ENCODE measurements at places on chromosomes 13 and 19.

DNA sequence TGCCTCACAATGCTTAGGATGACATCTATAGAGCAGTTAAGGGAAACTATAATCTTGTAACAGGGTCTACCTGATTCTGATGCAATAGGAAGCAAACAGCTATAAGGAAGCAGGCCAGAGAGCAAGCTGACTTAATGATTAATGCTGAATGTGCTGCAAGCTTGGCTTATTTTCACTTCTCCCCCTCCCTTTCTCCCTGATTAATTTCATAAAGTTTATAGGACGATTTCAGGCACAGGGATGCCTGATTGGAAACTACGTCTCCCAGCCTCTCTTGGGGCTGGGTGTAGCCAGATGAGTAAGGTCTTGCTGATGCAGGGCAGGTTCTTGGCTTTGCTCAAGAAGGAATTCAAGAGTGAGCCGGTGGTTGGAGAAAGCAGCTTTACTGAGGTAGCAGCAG is 82.8 kb upstream of the MRI1 start:
- DNase-seq = no peak

GRCh38 chr19:10603084-10603872 is 16.2 kb upstream of the AP1M2 start:
- no peak for DNase-seq

DNA sequence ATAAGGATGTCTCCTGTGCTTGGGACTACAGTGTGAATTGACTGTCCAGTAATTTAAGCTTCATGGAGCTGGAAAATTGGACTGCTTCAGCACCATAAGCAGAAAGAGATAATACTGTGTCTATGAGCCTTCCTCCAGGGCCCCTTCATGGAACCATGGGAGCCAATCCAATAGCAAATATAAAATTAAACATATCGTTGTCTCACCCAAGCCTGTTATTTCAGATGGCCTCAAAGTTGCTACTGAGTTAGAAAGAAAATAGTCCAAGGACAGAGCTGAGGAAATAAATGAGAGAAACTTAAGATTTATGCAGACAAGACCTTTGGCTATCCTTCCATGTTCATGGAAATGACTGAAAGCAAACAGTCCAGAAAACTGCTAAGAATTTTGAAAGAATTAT is 57.2 kb downstream of the TNFSF11 start:
- no peak for DNase-seq

DNA sequence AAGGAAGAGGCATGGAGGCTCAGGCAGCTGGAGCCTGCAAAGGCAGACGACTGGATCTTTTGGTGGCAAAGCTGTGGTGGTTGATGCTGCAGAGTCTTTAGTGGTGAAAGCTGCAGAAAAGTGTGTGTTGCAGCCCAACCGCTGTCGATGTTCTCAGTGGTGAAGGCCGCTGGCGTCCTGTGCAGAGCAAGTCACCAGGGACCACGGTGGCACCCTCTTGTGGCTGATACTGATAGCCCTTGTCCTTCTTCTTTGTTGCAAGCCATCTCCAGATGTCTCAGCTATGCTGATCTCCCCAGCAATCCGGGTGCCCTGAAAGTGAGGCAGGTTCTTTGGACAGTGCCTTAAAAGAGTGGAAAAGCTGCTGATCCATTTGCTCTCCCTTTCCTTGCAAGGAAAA is 610.9 kb upstream of the PCDH9 start:
- no peak for DNase-seq

- no peak for DNase-seq
These were observed 24.2 kb upstream of the GATAD2A start for GRCh38 chr19:19381007-19381926.

DNA sequence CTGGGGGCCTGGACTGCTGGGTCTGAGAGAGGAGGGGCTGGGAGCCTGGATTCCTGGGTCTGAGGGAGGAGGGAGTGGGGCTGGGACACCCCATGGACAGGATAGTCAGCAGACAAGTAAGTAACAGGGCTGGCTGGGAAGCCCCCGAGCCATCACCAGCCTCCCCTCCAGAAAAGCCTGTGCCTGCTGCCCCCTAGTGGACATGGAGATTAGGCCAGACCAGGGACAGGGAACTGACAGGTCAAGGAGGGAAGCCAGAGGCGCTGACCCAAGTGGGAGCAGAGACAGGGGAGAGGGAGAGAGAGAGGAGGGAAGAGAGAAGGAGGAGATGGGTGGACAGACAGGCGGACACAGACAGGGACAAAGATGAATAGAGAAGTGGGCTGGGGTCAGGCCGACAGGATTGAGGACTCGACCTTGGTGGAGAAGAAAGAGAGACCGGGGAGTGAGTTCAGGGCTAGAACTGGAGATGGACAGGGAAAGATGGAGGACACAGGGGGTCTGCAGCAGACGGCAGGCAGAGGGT is 6.7 kb upstream of the ERFL start:
- DNase-seq = peak; percentile 78

DNA sequence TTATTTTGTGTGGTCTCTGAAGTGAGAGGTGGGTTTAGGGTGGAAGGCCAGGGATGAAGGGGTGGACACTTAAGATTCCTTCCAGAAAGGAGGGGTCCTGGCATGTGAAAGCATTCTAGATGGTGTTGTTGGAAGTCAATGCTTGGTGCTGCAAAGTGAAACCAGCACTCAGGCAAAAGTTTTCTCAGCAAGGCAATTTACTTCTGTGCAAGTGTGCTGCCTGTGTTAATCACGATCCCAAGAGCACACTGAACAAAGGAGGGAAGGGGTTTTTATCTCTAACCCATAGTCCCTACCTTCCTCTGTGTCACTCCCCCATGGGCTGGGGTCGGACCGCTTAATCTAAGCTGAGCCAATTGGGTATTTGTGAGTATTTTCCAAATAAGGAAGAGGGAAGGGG is 1.3 kb downstream of the ZNF134 start:
- no peak for DNase-seq

DNA sequence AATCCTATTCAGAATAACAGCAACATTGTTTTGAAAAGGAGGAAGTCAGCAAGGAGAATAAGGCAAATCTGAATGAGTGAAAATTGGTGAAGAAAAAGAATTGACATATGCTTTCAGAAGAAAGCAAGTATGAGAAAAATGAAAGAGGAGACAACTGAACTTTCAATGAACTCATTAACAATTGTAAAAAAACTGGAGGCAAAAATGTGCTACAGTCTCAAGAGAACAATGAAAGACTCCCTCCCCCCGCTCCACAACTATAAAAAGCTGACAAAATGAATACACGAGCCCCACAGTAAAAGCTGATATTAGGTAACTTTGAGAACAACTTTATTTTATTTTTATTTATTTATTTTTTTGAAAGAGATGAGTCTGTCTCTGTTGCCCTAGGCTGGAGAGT is 373.1 kb downstream of the DIAPH3 start:
- DNase-seq = no peak

DNA sequence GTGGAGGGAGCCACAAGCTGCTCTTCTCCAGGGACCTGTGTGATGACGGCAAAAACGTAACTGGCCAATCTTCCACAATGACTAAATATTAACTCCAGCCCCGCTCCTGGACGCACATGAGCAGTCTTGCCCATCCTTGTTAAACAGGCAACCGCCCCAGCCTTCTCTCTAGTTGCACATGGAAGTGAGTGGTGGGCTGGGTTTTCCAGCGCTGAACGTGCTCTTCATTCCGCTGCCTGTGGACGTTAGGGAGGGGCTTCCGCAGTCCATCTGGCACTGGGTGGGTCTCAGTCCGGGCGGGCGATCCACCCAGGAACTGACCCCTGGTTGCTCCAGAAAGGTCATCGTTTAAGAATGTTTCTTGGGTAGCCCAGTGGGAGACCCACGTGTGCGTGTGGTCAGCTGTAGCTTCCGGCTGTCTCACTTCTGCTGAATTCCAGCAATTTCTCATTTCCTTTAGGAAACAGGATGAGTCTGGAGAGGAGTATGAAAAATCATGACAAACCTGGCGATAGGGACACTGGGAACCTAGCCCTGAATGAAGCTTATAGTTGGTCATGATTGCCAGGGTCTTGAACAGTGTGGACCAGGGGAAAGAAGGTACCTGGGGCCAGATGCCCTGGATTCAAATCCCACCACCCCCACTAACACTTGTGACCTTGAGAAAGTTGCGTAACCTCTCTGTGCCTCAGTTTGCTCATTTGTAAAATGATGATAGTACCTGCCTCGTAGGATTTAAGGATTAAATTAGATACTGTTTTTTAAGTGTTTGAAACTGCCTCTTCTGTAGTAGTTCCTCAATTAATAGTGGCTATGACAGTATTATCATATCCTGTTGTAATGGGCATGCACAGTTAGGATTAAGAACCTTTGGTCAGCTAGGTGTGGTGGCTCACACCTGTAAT is 92.6 kb downstream of the SIPA1L3 start:
- DNase-seq = peak; percentile 69

- no peak for DNase-seq
These were observed 41.6 kb downstream of the TM9SF2 start for GRCh38 chr13:99542788-99543406.

GRCh38 chr19:14542711-14543328 is 13.4 kb downstream of the TECR start:
- DNase-seq = no peak

GRCh38 chr19:56690670-56691069 is 19.1 kb upstream of the ZNF835 start:
- DNase-seq = no peak

DNA sequence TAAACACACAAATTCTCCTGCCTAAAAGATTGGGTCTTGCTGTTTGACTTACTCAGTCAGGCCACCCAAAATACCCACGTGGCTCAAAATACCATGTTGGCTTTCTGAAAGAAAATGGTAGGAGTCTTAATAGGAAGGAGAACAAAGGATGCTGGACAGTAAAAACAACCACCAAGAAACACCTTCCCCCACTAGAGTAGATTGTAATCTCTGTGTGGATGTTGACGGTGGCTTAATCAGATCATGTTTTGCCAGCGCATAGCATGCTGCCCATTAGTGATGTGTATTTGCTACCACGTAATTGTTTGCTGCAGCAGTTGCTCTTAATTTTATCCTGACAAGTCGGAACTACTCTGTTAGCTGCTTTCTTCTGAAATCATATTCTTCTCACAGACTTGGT is 1229.3 kb upstream of the SLC10A2 start:
- DNase-seq = no peak

- DNase-seq = no peak
These were observed 48.7 kb upstream of the ZNF507 start for GRCh38 chr19:32296694-32297093.

GRCh38 chr13:80235166-80235966 is 105.6 kb downstream of the SPRY2 start:
- DNase-seq = no peak

DNA sequence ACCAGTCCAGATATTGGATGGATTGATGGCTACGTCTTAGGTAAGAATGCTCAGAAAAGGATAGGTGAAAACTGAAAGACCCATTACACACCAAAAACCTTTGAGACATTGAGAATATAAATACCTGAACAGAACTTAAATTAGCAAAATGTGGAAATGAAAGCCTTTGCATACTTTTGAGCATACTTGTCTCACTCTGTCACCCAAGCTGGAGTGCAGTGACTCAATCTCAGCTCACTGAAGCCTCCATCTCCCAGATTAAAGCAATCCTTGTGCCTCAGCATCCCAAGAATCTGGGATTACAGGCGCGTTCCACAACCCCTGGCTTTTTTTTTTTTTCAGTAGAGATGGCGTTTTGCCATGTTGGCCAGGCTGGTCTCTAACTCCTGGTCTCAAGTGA is 695.3 kb downstream of the DACH1 start:
- no peak for DNase-seq

DNA sequence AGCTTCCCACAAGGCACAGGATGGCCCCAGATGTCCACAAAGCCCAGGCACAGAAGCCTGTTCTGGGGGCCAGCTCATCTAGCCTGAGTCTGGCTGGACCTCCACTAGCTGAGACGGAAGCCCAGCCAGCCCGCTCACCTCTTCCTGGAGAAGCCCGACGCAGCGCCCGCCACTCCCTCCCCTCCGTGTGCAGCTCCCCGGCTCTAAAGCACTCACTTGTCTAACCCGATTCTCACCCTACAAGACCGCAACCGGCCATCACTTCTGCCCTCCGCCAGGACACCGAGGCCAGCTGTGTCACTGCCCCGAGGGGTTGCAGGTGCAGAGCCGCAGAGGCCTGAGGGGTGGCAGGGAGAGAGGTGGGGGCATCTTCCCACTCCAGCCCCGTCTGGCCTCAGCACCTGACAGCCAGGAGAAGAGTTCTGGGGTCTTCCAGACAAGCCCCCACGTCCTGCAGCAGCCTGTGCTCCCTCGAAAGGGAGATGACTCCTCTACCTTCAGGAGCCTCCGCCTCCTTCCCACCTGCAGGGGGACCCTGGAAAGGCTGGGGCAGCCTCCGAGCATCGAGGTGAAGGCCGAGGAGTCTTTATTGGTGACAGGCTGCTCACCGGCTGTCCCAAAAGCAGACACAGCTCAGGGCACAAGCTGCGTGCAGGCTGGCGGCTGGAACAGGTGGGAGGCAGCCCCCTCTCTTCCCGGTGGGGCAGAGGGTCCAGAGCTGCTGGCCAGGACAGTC is 5.9 kb upstream of the DIRAS1 start:
- peak; percentile 20 for DNase-seq

- no peak for DNase-seq
These were observed 84.6 kb upstream of the TRPC4 start for GRCh38 chr13:37954191-37954590.

DNA sequence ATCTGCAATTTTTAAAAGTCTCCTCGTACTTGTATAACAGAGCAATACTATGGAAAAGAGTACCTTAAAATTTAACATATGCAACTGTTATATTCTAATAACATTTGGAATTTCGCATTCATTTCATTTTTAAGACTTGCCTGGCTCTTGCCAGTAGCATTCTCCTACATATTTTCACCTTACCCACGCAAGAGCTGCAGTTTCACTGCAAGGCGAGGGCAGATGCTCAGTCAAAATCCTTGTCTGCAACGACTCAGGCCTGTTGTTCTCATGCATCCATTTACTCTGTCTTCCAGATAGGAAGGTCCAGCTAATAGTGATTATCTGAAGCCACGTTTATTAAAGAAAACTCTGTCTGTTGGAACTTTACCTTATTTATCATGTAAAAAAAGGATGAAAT is 227.0 kb upstream of the RFC3 start:
- no peak for DNase-seq

DNA sequence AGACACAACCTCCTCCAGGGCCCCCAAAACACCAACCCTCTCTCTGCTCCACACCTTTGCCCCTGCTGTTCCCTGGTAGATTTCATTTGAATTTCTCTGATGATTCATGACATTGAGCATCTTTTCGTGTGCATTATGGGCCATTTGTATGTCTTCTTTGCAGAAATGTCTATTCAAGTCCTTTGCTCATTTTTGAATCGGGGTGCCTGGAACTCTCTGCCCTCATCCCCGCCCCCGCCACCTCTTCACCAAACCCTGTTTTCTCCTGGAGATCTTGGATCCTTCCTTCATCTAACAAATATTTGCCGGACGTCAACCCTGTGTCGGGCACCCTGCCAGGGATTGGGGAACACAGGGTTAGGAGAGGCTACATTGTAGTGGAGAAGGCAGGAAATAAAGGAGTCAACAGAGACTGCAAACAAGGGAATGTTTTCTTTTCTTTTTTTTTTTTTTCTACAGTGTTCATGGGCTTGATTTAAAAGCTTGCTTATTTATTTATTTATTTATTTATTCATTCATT is 25.5 kb upstream of the SLC1A5 start:
- no peak for DNase-seq

GRCh38 chr13:111975539-111976473 is 91.1 kb upstream of the SOX1 start:
- DNase-seq = no peak
